ENCODE measurements at places on chromosomes 5 and 9.

DNA sequence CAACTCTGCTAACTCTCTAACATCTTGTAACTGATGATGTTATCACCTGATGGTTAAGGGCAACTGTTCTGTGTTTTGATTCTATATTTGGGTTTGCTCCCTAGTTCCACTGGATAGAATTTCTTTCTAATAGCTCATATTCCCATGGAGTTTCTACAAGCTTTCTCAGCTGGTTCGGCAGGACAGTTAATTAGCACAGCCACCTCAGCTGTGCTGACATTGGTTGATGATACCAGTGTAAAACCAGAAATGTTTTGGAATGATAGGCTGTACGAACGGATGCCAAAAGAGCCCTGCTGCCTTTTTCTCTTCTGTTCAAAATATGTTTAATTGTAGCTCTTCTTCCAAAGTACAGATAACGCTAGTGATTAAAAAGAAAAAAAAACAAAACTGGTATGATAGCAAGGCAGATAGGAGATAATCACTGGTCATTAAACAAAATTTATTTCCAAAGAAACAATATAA, 440.5 kb upstream of the ZNF608 start:
- no peak for DNase-seq

DNA sequence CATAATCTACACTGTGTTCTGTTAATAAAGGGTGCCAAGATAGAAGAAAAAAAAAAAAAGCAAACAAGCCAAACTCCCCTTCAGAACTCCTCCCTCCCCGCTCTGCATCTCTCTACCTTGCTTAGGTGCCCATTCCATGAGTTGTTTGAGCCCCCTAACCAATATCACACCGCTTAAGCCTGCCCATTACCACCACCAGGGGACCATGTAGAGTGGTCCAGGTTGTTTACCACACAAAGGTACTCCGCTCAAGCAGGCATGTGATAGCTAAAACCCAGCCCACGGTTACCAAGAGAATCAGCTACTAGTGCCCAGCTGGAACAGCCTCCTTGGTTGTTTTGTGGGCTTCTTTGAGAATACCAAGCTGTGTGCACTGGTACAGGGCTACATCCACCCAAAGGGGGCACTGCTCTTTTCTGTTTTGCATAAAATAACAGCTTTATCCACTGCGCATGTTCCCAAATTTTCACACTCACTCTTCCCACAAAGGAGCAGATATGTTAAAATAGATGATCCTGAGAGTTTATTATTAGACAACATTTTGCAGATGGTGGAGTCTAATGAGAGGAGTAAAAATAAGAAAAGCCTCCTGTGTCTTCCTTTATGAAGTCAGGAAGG, 304.1 kb downstream of the DEPDC1B start:
- no peak for DNase-seq

DNA sequence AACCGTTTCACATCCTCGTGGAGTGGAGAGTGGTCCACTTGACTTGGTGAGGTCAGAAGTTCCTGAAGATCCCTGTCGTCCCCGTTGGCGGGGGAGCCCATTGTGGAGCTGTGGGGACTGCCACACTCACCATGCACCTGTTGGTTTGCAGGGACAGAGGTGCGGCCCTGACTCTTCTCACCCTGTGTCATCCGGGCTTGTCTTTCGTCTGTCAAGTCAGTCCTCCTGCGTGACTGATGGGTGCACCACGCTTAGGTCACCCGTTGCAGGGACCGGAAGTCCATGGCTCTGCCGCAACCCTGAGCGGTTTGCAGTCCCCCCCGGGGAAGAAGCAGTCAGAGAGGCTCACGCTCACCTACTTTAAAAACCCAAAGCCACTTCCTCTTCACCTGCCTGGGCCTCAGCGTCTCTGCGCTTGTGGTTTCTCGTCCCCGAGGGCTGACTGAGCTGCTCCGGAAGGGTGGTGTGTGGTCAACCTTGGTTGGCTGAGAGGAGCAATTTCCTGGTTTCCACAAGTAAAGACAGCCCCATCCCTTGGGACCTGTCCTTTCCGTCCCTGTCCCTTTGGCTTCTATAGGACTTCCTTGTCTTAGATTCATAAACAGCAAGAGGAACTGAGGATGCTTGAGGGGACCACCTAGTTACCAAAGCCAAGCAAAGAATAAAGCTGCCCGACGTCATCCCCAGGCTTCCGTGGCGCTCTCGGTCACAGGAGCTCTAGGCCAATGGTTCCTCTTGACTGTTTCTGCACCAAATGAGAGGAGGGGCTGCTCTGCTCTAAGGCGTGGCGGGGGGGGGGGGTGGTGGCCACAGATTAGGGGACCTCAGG, 53.2 kb downstream of the USP20 start:
- peak; percentile 96 for DNase-seq

DNA sequence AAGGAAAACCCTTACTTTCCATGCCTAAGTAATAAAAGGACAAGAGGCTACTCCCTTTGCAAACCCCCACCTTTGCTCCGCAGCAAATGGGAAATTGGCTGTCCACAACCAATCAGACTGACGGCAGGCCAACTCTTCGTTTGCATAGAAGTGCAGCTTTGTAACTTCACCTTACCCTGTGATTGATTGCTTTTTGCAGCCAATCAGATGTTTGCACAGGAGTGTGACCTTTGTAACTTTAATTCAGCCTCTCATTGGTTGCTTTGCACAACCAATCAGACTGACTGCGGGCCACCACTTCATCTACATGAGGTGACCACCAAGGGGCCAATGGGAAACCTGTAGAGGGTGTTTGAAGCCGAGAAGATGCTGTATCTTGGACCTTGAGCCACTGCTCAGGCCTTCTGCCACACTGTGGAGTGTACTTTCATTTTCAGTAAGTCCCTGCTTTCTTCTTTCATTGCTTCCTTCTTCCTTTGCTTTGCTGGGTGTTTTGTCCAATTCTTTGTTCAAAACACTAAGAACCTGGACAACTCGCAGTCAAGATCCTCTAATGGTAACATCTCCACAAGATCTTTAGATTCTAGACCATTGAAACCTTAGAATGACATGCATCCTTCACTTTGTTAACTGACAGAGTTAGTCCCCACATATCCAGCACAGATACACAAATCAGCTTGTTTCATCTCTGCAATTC, 51.3 kb upstream of the FREM1 start:
- DNase-seq: no peak

- no peak for DNase-seq
These were observed 45.1 kb downstream of the KIAA1958 start for GRCh38 chr9:112531666-112532282.

GRCh38 chr5:53884417-53884816, 324.0 kb downstream of the NDUFS4 start:
- no peak for DNase-seq

GRCh38 chr5:132181011-132181629, 46.5 kb downstream of the P4HA2 start:
- DNase-seq: no peak

- no peak for DNase-seq
These were observed 4.9 kb downstream of the SUSD1 start for GRCh38 chr9:112170235-112170634.

GRCh38 chr9:16591092-16591491, 279.4 kb downstream of the BNC2 start:
- no peak for DNase-seq

DNA sequence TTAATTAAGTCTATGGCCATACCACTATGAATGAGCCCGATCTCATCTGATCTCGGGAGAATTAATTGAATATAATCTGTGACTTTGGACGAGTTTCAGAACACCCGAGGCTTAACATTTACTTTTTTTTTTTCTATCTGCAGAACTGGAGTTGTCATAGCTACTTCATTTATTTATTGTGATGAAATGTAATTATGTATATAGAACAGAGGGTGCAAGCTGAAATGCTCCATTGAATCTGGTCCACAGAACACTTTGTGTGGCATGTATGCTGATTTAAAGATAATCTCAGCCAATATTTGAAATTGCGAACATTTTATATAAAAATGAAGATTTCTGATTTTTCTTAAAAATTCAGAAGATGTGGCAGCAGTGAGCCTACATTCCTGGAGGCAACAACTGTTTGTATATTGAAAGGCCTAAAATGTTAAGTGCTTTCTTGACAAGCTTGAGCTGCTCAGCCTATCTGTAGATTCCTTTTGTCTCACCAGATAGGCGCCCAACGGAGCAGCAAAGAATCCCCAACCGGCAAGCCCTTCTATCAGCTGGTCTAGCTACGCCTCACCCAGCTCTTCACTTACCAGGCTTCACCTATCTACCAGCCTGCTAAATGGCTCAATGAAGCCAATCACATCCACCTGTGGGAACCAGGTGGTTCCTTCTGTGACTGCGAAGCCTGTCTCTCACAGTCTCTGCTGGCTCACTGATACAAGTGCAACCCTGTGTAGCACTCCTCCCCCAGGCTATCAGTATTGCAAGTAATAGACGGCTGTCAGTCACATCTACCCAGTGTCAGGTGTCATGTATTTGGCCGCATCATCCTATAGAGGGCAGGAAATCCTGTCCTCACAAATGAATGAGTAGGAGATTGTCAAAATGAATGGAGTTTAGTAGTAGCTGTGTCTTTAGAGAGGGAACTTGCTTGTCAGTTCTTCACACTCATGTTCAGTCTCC, 170.6 kb upstream of the MRPS30 start:
- DNase-seq: no peak

DNA sequence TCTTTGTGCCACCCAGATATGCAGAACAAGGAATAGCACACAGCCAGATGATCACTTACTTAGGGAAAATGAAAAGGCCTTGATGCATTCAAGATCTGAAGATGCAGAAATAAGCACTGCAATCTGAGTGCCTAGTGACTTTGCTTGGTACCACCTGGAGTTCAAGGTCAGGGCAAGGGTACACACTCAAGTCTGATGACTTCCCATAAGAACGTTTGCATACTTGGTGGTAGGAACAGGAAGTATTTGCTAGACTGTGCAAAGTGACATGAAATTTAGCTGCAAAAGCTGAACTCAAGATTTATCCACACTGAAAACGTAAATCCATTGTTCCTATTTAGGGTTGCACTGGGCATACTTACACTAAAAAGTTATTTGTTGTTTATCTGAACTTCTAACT, 177.1 kb downstream of the PIK3R1 start:
- DNase-seq: no peak

GRCh38 chr5:58794875-58795274, 212.0 kb downstream of the RAB3C start:
- DNase-seq: no peak

DNA sequence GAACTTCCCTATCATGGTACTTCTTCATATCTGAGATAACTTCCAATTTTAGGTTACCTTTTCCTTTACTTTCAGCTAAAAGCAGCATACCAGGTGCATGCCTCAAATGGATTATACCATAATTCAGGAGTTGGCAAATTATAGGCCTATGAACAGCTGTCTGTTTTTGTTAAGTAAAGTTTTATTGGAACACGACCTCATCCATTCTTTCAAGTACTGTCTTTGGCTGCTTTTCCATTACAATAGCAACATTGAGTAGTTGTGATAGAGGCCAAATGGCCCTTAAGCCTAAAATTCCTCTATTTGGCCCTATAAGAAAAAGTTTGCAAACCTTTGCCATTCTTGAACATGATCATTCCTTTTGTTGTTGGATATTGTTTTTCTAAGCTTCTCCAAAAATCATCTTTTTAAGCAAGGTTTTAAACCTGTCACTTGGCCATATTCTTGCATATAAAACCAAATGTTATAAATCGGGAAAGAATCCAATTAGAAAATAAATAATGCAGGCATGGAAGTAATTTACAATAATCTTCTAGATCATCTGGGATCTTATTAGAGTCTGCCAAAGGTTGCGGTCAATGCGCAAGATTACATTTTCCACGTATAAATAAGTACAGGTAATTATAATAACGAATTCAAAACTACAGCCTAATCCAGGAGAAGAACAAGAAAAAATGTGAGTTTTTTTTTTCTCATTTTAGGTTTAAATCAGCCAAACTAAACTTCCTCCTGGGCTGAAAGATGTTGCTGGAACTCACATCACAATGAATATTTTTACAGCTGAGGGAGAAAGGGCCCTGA, 226.5 kb upstream of the ANKRD55 start:
- no peak for DNase-seq

DNA sequence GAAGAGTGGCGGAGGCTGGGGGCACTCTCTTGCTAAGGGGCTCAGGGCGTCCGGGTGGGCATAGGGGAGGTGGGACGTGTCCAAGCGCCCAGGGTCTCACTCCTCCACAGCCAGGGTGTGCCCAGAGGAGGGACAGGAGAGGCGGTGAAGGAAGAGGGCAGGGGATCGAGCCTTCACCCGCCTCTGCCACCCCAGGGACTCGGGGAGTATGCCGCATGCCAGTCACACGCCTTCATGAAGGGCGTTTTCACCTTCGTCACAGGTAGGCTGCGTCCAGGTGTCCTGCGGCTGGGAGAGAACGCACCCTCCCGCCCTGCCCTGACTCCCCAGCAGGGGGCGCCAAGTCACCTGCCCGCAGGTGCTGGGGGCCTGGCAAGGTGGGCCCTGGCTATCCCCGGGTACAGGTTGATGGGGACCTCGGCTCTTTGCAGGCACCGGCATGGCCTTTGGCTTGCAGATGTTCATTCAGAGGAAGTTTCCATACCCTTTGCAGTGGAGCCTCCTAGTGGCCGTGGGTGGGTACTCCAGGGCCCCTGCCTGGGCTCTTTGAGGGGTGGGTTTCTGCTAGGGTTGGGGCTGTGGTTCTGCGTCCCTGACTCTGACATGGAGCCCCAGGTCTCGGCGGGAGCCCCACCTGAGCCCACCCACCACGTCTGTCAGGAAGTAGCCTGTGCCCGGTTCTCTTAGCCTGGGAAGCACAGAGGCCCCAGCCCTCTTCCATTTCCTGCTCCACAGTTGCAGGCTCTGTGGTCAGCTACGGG, 552 bp downstream of the TMEM141 start:
- peak; percentile 89 for DNase-seq

DNA sequence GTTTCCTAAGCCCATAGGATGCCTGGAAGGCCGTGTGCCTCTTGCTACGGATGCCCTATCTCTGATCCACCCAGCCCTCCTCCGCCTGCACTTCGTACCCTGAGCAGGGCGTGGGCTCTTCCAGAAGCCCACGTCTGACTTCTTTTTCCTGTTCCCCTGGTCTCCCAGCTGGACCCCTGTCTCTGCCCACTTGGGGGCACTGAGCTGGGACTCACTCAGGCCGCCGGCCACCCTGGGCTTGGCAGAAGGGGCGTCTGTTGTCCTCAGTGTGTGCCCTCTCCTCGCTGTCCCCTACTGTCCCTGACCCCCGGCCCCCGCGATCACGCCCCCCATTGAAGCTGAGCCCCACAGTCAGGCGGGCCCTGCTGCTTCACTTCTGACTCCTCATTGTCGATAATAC, 22.0 kb upstream of the RXRA start:
- DNase-seq: no peak

- DNase-seq: no peak
These were observed 29.5 kb upstream of the SMU1 start for GRCh38 chr9:33105959-33106358.

GRCh38 chr9:127021664-127022363, 100.6 kb downstream of the ANGPTL2 start:
- DNase-seq: no peak

DNA sequence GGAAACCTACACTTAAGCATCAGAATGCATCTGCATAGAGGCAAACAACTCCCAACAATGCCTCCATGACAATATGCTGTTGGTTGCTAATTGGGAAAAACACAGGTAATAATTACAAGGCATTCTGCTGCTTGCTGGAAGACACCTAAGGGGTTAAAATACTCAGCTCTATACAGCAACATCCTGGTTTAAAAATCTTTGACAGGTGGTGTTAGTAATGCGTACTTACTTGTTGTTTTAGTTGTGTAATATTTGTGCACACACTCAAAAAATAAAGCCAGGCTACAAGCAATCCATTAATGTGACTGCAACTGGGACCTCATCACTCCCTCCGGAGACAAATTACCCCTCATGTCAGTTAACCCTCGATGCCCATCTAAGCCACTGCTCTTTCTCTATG, 126.3 kb upstream of the ELL2 start:
- DNase-seq: no peak

All from activated effector memory CD4-positive, alpha-beta T cell treated with anti-CD3 and anti-CD28 coated beads, Interleukin-2, amount 50 U/mL, for 16 hours (primary cell).